Renal cortex interstitium (tissue), 15 donors: ENCODE measurements at places on chromosomes 4 and X. TPM values are rescaled to one million over a fixed set of nuclear protein-coding genes. Genes with fewer than 3 reads are reported as not detected.

Gene USP26
- not detected for polyA plus RNA-seq

Gene THAP9
- 11.7 TPM for polyA plus RNA-seq

Gene ZFP42
- 1.3 TPM for polyA plus RNA-seq

Gene KLHL5
- 42.9 TPM for polyA plus RNA-seq

Gene SASH3
- polyA plus RNA-seq: 2.5 TPM

Gene CHRDL1
- 13.3 TPM for polyA plus RNA-seq

Gene CYSLTR1
- 2.3 TPM for polyA plus RNA-seq

Gene TMEM156
- polyA plus RNA-seq: 3.2 TPM

Gene ADH6
- polyA plus RNA-seq: 32.4 TPM

Gene VCX2
- not detected for polyA plus RNA-seq

Gene TMEM35A
- polyA plus RNA-seq: 8.9 TPM

Gene SEL1L3
- 20.8 TPM for polyA plus RNA-seq

Gene GASK1B
- 37.4 TPM for polyA plus RNA-seq

Gene HPSE
- 1.2 TPM for polyA plus RNA-seq

Gene DCAF8L2
- not detected for polyA plus RNA-seq

Gene TRIM2
- 74.4 TPM for polyA plus RNA-seq

Gene HTATSF1
- 117 TPM for polyA plus RNA-seq

Gene ARHGAP36
- 0.09 TPM for polyA plus RNA-seq

Gene ZNF518B
- 38.2 TPM for polyA plus RNA-seq

Gene IRS4
- polyA plus RNA-seq: 2.7 TPM

Gene MCF2
- polyA plus RNA-seq: 1.6 TPM

Gene XG
- 0.53 TPM for polyA plus RNA-seq

Gene VSIG4
- polyA plus RNA-seq: 4.4 TPM

Gene KDR
- polyA plus RNA-seq: 59.4 TPM

Gene OTC
- polyA plus RNA-seq: not detected

Gene TIGD4
- polyA plus RNA-seq: 2.2 TPM

Gene FRG2
- not detected for polyA plus RNA-seq

Gene ARX
- not detected for polyA plus RNA-seq

Gene GLRA2
- 0.37 TPM for polyA plus RNA-seq

Gene REELD1
- 0.98 TPM for polyA plus RNA-seq

Gene STK32B
- 10.2 TPM for polyA plus RNA-seq

Gene PCDH10
- polyA plus RNA-seq: 4.6 TPM

Gene IL2
- polyA plus RNA-seq: not detected

Gene SMIM10L2A
- 10.1 TPM for polyA plus RNA-seq

Gene CDKL5
- 16.8 TPM for polyA plus RNA-seq

Gene EFHC2
- polyA plus RNA-seq: 6.5 TPM

Gene S100G
- polyA plus RNA-seq: not detected

Gene MMRN1
- 3.4 TPM for polyA plus RNA-seq

Gene TEX11
- not detected for polyA plus RNA-seq

Gene EPGN
- 0.86 TPM for polyA plus RNA-seq

Gene SLC34A2
- polyA plus RNA-seq: 29.3 TPM

Gene VEGFD
- 0.53 TPM for polyA plus RNA-seq

Gene LRPAP1
- 176 TPM for polyA plus RNA-seq
